ENCODE measurements at places on chromosomes 4 and X.

DNA sequence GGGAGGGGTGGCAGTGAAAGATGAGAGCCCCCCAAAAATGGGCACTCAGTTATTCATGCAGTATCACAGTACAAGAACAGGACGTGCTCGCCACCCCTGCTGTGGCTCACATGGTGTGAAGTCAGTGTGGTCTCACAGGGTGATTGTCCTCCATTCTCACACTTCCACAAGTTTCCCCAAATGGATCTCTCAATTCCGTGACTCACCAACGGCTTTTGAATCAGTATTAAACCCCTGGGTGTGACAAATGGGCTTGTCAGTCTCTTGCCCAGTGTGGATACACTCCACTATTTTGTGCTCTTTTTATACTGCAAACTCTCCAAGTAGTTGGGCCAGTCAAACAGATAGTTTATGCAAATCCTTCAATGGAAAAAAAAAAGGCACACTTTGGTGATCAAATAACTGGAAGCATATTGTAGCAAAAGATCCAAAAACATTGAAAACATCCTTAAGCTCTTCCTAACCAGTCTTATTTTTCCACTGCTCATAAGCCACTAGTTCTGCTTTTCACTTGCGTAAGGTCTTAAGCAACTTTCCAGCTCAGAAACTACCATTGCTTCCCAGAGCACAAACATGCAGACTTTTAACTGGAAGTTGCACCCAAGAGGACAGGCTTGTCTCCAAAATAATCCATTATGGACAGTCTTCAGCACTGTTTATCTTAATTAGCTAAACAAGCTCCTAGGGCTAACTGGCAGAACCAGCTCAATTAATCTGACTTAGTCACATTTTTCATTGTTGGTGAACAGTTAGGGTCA lies 365.7 kb downstream of the PPP3CA start:
- DNase-seq, result no peak

GRCh38 chrX:117835034-117835433 lies 281.6 kb downstream of the KLHL13 start:
- no peak for DNase-seq

DNA sequence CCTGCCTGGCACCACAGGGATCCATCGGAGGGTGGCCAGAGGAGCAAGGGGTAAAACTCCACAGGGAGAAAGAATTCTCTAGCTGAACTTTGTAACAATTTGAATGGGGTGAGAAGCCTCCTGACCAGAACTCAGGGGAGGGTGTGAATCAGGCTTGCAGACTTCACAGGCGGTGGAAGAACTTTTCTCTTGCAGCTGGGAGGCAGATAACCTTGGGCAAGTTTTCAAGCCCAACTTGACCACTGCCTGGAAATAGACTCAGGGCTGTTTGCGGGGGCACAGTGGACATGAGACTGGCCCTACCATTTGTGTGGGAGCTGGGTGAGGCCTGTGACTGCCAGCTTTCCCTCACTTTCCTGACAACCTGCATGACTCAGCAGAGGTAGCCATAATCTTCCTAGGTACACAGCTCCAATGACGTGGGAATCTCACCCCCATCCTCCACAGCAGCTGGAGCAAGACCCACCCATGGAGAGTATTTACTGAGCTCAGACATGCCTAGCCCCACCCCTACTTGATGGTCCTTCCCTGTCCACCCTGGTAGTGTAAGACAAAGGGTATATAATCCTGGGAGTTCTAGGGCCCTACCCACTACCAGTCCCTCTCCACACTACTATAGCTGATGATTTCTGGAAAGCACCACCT lies 210.0 kb upstream of the AGTR2 start:
- no peak for DNase-seq

DNA sequence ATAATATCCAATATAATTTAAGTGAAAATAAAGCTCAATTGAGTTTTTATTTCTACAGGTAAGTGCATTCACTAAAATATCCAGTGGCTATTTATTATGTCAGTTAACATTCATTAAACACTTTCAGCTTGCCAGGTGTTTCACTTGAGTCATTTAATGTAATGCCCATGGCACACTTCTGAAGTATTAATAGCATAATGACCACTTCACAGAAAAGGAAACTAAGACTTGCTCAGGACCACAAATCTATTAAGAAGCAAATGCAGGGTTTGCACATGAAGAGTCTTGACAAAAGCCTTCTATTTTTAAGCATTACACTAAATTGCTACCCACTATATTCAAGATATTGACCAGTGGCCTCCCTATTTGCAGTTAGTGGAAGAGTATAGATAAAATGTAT lies 612.7 kb downstream of the KCTD8 start:
- DNase-seq, result no peak

- no peak for DNase-seq
These were observed 1.5 kb downstream of the ABCE1 start for GRCh38 chr4:145099653-145100052.

GRCh38 chr4:153521478-153521877 lies 55.3 kb downstream of the TMEM131L start:
- no peak for DNase-seq

DNA sequence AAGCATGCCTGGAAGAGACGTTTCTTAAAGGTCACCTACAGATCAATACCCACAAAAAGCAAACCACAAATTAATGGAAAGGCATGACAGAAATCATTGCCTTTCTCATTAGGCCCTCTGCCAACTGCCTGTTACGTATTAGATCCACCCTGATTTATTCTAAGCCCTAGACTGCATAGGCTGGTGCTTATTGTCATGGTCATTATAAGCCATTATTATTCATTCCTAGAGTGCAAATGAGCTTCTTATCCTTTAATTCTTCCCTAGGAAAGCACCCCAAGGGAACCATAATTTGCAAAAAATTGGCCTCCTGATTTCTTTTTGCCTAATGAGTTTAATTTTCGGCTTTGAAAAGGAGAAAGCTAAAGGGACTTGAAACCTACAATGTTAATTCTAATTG lies 184.2 kb upstream of the GPRIN3 start:
- no peak for DNase-seq

DNA sequence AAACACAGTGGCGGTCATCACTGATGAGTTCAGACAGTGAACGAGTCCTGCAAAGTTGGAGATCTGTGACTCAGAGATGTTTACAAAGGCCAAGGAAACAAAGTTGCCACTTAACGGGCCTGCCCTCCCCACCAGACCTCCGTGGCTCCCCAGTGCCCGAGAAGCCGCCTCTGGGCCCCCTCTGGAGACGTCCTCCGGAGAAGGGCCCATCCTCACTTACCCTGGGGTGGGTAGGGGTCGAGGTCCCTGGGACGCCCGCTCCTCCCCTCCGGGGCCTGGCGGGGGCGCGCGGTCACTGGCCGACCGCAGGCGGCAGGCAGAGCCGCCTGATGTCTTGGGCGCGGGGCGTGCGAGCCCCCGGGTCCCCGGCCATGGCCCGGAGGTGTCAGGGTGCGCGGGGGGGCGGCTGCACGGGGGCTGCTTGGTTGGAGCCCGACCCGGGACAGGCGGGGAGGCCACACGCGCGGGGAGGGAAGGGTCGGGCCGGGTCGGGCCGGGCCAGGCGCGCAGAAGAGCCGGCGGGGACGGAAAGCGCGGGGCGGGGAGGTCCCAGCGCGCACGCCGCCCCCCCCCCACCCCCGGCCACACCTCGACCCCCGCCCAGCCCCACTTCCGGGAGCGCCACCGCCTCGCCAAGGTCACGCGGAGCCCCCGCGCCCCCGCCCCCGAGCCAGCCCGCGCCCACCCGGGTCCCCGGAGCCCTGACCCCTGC lies 529 bp downstream of the DHRSX start:
- no peak for DNase-seq

- no peak for DNase-seq
These were observed 23.0 kb upstream of the CBR4 start for GRCh38 chr4:169032883-169033645.

- DNase-seq, result no peak
These were observed 129.1 kb downstream of the FBXO8 start for GRCh38 chr4:174154215-174154854.

GRCh38 chr4:2812612-2813354 lies 19.9 kb downstream of the SH3BP2 start:
- no peak for DNase-seq

DNA sequence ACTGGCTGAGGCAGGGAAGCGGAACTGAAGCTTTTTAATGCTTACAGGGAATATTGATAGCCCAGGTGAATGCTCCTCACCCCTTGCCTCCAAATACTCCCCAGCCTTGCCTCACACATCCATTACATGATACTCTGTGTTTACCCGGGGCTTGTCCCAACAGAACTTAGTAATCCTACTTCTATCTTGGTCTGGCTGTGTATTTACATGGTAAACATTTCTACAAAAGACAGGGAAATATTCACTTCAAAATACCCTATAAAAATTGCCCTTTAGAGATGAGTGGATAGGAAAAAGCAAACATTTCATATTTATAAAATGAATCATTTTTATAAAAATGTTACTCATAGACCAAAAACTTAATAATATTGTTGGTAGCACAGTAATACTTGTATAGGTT lies 120.1 kb downstream of the NHS start:
- DNase-seq, result no peak

- DNase-seq, result no peak
These were observed 291.3 kb upstream of the TRAM1L1 start for GRCh38 chr4:117376692-117377091.

- DNase-seq, result no peak
These were observed 215.8 kb downstream of the MID1IP1 start for GRCh38 chrX:39017077-39017476.

DNA sequence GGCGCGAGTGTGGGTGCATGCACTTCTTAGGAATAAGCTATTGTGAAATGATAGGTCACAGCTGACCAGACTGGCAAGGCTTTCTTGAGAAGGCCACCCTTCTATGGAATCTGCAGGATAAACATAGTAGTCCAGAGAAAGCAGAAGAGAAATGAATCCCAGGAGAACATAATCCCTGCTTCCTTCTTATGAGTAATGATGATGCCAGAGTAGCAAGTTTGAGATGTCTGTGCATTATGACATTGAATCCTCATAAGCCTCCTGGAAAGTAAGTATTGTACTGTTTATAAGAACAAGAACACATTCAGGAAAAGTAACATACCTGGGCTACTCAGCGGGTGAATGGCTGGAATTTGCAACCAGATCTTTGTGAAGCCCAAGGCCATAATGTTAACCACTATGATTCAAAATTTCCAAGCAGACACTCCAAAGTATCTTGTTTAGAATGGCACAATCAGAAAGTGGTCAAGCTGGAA lies 272.1 kb upstream of the HS3ST1 start:
- DNase-seq, result no peak

DNA sequence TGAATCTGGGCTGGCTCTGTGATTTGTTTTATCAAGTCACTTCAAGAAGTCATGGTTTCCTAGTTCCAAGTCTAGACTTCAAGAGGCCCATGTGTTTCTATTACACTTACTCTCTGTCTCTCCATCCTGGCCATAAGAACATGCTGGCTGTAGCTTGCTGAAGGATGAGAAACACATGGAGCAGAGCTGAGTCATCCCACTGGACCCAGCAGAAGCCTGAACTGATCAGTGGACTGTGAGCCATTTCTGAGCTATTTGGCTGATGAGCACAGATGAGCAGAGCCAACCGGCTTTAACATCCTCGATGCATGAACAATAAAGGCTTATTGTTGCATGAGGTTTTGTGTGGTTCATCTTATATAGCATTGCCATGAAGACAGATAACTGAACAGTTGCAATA lies 290.6 kb upstream of the BOD1L1 start:
- no peak for DNase-seq

GRCh38 chr4:148883891-148884290 lies 441.7 kb upstream of the NR3C2 start:
- DNase-seq, result no peak

DNA sequence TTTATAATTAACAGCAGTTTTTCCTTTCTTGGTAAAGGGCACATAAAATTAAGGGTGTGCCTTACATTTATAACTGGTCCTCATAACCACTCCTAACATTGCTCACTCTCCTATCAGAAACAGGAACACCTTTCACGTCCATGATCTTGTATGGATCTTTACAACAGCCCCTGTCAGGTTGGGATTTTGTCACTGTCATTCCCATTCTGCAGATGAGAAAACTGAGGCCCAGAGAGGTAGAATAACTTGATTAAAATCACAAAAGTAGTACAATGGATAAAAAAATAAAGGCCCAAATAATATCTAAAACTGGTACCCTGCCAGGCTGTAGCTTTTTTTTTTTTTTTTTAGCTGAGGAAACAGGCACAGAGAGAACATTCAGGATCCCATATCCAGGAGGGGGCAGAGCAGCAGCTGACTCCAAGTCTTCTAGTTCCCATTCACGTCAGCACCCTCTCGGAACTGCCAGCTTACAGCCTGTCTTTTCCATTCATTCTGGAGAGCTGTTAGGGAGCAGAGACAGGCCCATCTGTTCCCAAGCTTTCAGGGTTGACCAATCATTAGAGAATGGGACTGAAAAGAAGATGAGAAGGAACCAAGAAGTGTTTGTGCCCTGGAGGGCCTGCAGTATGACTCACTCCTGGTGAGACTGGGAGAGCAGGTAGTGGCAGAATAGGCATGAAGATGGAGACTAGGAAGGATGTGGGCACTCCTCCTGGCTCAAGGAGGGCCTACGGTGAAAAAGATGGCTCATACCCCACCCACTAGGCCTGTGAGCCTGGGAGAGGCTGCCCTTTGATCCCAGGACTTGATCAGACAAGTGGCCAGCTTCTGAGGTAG lies 7.3 kb downstream of the SUV39H1 start:
- no peak for DNase-seq

- no peak for DNase-seq
These were observed 81.1 kb upstream of the CT45A1 start for GRCh38 chrX:135632353-135632752.

- DNase-seq, result no peak
These were observed 92.1 kb upstream of the ANKRD50 start for GRCh38 chr4:124804584-124804983.

DNA sequence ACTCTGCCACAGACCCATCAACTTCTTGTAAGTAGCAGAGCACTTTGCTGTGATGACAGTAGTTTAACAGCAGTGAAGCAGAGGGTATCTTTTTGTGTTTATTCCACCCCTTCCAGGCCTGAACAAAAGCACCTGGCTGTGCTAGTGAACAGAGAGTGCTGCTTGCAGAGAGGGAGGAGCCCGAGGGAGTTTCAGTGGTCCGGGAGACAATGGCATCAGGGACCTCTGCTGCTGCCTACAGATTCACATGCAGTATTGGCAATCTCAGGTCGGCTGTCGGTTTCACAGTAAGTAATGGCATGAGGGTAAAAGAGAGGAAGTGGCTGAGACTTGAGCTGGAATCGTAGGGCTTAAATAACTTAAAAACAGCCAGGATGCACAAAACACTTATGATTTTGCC lies 755.8 kb downstream of the RPA4 start:
- no peak for DNase-seq

DNA sequence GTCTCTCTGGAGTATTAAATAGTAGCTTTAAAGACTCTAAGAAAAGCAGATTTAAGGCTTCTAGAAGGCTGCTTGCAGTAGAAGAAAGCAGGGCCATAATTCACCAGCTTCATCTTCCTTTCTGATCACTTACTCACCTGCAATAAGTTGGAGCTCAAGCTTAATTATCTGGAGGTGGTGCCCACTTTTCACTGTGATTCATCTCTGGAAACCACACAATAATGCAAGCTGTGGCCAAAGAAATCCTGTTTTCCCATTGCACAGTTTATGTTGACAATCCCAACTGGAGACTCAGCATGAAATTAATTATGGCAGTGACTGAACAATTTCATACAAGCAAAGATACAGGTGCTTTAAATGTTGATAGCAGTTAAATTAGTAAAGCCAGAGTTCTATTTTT lies 14.7 kb downstream of the CWH43 start:
- DNase-seq, result no peak

GRCh38 chrX:47563801-47564315 lies 2.9 kb downstream of the ARAF start:
- no peak for DNase-seq

- DNase-seq, result no peak
These were observed at the start of gene PAK3 for GRCh38 chrX:111095974-111096895. Gene PAK3, plus strand, starts transcription at chrX:111096191. Its CDS starts 26,913 bp downstream, at chrX:111123104.

Data from activated CD8-positive, alpha-beta memory T cell treated with anti-CD3 and anti-CD28 coated beads for 1 hour (primary cell).